ENCODE measurements at places on chromosomes 12 and 14.

DNA sequence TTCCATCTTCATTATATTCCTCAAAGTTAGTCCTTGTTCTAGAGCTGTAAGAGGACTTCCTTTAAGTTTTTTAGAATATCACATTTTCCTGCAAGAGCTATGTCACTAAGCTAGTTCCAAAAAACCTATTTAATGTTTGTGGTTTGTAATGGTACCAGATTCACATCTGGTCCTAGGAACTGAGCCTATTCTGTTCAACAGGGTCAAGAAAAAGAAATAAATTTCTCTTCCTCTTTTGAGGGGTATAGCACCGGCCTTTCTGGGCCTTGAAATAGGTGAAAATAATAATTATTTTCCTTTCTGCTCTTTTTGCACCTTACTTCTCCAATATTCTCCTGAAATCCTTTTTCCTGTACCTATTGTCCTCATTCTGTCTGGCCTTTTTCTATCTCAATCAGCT lies 3.6 kb upstream of the STXBP6 start:
- no peak for DNase-seq

DNA sequence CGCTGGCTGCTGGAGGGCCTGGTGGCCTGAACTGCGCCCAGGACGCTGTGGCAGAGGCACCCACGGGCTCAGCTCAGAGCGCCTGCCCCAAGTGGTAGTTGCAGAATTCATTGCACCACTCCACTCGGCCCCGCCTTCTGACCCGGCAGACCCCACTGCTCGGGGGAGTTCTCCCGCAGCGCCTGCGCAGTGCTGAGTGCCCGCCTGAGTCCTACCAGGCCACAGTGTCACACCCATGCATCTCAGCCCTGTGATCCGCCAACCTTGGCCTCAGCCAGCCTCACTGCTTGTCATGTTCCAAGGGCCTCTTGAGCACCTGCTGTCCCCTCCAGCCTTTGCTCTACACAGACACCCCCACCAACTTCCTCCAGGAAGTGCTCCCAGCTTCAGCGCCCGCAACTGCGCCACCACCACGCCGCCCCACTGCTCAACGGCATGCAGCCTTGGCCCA lies 12.2 kb downstream of the DEGS2 start:
- DNase-seq: no peak

DNA sequence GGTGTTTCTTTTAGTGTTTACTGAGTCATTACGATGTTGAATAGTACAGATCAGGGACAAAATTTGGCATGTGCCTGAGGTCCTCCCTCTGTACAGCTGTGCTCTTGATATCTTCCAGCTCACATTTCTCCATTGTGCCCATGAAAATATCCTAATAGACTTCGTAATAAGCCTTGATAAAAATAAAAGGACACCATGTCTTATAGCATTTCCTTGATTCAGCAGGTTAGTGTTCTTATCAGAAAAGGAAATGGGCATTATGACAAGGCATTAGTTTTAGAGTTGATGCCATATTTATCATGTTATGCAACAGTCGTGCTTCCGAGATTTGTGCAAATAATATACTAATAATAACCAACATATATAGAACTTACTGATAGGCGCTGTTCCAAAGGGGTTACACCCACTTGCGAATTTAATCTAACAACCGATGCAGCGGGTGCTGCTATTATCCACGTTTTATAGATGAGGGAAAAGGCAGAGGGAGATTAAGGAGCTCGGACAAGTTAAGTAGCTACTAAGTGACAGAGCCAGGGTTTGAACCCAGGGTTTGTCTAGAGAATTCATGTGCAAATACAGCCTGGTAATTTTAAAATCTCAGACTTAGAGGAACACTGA lies 15.1 kb upstream of the WNK1 start:
- DNase-seq: no peak

- no peak for DNase-seq
These were observed 22.3 kb upstream of the HECTD1 start for GRCh38 chr14:31229638-31230572.

- no peak for DNase-seq
These were observed 50.5 kb downstream of the ANO4 start for GRCh38 chr12:100845095-100845494.

DNA sequence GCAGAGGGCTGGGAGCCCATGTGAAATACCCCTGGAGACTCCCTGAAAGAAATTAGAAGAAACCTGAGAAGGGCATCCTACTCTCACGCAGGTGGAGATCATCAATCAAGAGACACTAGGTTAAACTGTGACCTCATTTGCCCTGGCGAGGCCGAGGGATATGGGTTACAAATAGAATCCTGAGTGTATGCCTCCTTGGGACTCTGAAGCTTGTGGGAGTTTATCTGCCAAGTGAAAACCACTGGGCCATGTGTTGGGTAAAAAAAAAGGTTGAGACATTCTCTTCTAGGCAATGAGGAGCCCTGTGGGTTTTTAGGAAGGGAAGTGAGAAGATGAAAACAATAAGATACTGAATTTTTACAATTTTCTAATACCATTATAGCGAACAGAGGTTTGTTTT lies 160.7 kb upstream of the ARID2 start:
- no peak for DNase-seq

DNA sequence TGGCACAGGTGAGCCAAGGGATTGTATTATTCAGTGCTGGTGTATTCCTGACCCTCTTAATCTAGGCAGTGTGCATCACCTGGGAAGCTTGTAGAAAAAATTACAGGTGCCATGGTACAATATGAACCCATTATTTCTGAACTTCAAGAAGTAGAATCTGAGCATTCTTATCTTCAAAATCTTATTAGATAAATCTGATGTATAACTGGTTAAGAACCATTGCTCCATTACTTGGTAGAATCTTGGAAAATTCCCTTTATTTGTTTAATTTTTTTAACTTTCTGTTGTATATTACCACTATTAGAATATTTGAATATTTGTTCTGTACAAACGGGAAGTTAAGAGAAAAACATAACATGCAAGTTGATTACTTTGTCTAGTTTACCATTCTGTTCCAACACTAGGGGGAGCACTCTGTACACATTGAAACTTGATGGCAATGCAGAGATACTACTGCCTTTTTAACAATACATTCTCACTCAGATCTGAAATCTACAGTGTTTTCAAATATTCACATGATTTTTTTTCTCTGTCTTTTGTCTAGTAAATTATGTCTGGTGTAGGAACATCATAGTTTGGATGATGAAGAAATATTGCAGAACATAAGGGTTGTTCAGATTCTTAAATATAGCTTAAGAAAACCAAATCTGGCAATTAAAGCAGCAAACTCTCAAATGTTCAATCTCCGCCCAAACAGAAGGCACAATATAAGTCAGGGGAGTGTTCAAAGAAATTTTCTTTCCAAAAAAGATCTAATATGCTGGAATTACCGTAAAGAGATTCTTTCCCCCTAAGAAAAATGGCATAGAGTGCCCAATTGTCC lies 196.6 kb downstream of the PCNX1 start:
- DNase-seq: peak; percentile 46

DNA sequence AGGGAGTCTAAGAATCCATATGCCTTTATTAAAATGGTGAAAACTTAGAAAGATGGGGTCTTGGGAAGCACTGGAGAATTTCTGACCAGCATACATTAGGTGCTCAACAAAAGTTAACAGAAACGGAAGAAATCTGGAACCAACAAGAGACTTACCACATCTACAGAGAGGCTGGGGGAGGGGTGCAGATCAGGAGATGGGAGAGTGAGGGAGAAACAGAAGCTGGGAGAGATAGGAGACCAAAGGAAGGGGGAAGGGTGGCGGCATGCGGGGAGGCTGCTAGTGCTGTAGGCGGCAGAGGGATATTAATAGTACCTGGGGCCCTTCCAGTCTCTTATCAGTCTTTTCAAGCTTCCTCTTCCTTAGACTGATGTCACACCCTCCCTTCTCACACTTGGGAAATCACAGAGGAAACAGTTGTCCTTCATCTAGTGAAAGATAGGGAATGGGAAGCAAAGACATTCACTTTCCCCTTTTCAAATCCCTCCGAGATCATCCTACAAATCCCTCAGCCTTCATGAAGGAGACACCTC lies 18.1 kb downstream of the ZBTB39 start:
- DNase-seq: no peak

- peak; percentile 4 for DNase-seq
These were observed 389.0 kb upstream of the RPL10L start for GRCh38 chr14:47040550-47040949.

GRCh38 chr12:96014943-96015599 lies 18.9 kb upstream of the HAL start:
- DNase-seq: no peak

DNA sequence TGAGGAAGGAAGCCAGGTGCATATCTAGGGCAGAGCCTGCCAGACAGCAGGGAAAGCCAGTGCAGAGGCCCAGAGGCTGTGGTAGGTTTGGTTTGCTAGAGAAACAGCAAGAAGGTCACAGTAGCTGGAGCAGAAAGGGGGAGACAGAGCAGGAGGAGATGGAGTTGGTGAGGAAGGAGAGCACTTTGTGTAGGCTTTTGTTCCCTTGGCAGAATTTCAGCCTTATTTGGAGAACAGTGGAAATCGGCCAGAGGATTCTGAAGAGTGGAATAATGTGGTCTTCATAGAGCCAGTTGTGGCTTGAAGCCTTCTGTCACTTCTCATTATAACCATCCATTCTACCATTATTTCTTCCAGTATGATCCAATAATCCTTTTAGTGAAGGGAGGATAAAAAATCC lies 212.9 kb upstream of the FAR2 start:
- no peak for DNase-seq

- DNase-seq: no peak
These were observed 29.6 kb upstream of the NCOR2 start for GRCh38 chr12:124597041-124597440.

DNA sequence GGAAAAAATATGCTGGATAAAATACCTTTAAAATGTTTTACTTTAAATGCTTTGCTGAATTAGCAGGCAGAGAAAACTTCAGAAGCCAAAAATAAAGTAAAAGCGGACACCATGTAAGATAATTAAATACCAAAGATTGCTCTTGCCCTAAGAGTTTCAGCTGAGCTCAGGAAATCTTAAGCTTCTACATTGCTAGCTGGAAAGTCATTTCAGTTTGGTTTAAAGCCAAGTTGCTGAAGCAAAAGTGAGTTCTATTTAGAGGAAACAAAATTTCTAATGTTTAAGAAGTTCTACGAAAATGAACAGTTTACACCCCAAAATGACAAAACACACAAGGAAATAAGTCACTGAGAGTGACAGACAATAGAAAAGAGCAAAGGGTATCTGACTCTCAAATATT lies 310.0 kb downstream of the ADAMTS20 start:
- no peak for DNase-seq

GRCh38 chr12:82383930-82384552 lies 25.7 kb downstream of the METTL25 start:
- DNase-seq: peak; percentile 28

GRCh38 chr14:93056840-93057585 lies 58.7 kb downstream of the ITPK1 start:
- no peak for DNase-seq

DNA sequence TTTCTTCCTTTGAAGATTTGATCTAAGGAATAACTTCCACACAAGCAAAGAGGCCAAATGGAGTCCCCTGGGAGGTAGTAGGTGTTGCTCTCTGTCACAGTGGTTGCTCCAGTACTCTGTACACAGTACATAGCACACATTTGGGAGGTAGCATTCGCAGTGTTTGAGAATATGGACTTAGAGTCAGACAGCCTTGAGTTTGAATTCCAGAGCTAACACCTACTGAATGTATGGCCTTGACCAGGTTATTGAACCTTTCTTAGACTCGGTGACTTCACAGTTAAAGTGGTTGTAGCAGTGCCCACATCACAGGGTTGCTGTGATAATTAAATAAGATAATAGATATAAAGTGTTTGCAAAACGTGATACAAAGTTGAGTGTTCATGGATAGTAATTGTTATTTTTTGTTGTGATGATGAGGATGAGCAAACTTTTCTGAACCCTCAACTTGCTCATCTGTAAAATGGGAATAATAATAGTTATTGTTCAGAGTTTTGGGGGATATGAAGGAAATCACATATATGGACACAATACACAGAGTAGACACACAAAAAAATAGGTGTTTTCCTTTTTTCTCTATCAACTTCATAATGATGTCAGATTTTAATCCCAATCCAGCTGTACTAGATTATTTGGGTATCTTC lies 271.6 kb upstream of the CRY1 start:
- DNase-seq: no peak
